ENCODE measurements at places on chromosomes 2 and 18.

DNA sequence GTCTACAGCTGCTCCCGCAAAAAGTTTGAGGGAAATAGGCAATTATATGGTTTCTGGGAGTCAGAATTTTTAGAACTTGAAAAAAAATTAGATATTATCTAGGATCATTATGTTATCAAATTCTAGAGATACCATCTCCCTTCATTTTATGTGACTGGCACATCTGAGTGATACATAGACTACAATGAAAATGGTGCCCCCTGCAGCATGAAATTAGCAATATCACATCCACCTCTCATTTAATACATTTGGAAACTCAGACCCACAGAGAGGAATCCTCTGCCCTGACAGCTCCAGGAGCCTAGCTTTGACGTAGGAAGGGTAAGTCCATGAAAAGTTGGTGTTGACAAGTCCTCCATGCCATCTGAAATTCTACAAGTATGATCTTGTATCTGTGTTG is 381.6 kb downstream of the SUCLG1 start:
- no peak for DNase-seq

- DNase-seq = no peak
These were observed 89.8 kb upstream of the SP3 start for GRCh38 chr2:174054926-174055325.

GRCh38 chr2:108535357-108535631 is 1.0 kb downstream of the LIMS1 start:
- DNase-seq = no peak

DNA sequence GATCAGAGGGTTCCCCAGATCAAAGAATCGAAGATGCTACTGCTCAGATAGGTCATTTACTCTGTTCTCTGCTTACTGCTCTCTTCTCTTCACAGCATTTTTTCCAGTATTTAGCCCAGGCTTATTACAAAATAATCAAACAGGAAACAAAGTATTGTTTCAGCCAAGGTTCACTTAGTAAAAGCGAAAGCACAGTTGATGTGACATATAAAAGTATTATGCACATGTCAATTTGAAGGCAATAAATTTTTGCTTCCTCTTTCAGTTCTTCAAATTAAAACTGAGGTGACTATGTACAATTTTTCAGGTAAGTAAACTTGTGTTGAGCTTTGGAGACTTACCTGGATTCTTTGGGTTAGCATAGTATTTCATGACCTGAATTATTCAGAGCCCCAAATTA is 262.8 kb upstream of the CHST9 start:
- DNase-seq = no peak

DNA sequence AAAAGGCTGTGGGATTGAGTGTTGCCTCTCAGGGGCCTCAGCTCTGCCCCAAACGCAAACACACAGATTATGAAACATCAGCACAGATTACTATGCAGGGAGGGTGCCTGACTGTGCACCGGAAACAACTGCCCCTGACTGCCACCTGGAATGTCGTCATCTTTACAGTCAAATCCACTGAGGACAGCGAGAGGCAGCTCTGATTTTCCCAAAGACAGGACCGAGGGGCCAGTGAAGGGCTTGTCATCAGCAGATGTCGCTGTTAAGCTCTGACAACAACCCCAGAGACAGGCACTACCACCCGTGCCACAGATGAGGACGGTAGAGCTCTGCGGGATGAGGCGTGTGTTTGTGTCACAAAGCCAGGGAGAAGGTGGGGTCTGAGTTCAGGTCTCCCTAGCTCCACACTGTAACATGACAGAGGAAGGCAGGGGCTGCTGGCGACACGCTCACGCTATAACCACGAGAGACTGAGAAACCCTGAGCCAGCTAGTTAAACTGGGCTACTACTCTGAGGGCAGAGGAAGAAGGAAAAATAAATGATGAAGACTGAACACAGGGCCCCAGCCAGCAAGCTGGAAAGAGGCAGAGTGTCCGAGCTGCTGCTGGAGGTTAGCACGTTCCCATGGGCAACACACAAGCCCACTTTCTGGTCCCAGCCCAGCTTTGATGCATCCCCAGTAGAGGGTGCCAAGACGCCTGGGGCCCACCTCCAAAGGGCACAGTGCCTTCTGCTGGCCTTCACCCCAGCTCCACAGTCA is 47.0 kb downstream of the PARD6G start:
- no peak for DNase-seq

GRCh38 chr18:39365836-39366485 is 1800.4 kb upstream of the CELF4 start:
- DNase-seq = no peak

DNA sequence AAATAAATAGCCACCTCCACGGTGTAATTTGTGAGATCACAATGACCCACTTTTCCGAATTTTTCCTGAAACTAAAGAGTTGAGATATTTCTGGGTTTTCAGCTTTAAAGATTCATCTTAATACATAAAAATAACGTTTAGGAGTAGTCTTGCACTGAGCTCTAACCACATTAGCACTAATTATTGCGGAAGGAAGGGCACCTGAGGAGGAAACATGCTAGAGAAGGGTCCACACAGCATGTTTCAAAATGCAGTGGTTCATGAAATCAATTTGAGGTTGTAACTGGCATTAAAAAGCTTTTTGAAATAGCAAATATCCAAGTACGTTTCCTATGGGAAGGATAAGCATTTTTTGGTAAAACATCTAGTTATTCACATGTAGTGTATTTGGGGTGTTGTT is 8.4 kb downstream of the INPP4A start:
- DNase-seq = no peak

- no peak for DNase-seq
These were observed 18.2 kb upstream of the GPR55 start for GRCh38 chr2:230942920-230943896.

- DNase-seq = no peak
These were observed 12.2 kb upstream of the TPRKB start for GRCh38 chr2:73749314-73749713.

GRCh38 chr2:138094031-138094430 is 129.8 kb downstream of the HNMT start:
- DNase-seq = no peak

- DNase-seq = no peak
These were observed 38.7 kb downstream of the REEP1 start for GRCh38 chr2:86298411-86299390.

GRCh38 chr2:39849982-39850526 is 71.0 kb upstream of the THUMPD2 start:
- DNase-seq = no peak

- no peak for DNase-seq
These were observed 114.8 kb downstream of the TMEM163 start for GRCh38 chr2:134603966-134604365.

- no peak for DNase-seq
These were observed 87.3 kb upstream of the LDLRAD4 start for GRCh38 chr18:13131283-13131682.

DNA sequence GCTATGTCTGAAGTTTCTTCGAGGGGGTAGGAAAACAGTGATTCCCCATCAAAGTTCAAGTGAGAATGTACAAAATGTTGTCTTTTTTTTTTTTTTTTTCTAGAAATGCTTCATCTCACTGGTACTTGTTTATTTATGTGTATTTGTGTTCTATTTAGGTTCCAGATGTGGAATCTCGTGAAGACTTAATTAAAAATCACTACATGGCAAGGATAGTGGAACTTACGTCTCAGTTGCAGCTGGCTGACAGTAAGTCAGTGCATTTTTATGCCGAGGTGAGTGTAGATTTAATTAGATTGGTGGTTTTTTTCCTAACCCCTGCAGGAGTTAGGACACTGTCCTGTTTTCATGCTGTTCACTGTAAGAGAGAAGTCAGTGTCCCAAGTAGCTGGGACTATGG is 22.8 kb upstream of the STON1 start:
- DNase-seq = no peak

- no peak for DNase-seq
These were observed 55.0 kb upstream of the PEX13 start for GRCh38 chr2:60962528-60962927.

GRCh38 chr2:152344579-152345195 is 9.7 kb downstream of the FMNL2 start:
- no peak for DNase-seq

DNA sequence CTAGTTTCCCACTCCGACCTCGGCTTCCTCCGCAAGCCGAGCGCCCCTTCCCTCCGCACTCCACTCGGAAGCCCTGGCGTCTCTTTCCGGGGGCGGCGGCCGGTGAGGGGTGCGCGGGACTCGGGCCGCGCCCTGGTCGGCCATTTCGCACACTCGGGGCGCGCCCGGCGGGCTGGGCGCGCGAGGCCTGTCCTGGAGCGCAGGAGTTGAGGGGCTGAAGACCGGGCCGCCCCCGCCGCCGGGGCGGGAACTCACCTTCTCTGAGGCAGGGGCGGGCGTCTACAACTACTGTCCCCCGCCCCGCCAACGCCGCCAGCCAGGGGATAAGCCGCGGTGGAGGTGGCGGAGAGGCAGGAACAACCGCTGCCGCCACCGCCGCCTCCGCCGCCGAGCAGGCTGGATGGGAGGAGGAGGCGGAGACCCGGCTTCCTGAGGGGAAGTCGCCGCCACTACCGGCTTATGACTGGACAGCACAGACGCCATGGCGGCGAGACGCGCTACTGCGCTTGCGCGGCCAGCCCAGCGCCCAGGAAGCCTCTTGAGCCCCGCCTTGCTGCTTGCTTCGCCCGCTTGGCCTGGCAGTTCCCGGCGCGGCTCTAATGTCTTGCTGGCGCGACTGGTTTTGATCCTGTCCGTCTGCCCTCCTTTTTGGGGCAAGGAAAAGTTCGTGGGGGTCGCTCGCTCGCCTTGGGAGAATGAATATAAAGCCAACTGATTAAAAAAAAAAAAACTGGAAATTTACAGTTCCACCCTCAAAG is at the start of gene KRCC1:
Gene KRCC1 (minus strand): TSS at position 413 of the 758 bp plus-strand sequence. CDS start 27,220 bp downstream, outside the sequence.
- DNase-seq = peak; percentile 79

DNA sequence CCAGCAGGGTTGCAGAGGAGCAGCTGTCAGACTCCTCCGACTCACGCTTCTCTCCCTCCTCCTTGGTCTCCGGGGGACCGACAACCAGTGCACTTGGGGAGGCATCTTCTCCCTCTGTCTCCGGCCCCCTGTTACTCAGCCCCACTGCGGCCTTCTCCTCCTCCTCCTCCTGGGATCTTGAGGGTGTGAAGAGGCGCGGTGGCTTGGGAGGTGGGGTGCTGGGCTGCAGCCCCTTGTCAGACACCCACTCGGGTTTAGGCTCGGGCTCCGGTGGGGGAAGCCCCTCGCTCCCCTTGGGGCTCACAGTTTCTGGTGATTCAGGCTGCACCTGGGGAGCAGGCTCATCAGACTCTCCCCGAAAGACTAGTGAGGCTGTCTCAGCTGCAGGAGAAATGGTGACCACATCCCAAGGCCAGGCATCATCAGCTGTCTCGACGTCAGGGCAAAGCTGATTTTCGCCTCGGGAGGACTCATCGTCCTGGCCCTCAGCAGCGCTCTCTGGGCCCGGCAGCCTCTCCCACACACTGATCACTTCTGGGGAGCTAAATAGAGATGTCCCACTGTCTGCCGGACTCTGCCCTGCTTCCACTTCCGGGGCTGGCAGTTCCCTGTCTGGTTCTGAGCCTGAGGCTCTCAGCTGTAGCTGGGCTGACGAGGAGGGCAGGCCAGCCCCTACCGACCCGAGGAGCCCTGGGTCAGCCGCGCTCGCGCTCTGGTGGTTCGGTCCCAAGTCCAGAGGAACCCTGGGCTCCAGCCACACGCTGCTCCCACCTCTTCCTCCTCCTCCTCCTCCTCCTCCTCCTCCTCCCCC is 9.0 kb upstream of the SFXN5 start:
- no peak for DNase-seq

GRCh38 chr2:108382196-108382595 is 4.4 kb downstream of the SULT1C4 start:
- no peak for DNase-seq

- no peak for DNase-seq
These were observed 37.6 kb downstream of the CENPO start for GRCh38 chr2:24830786-24831185.

- DNase-seq = no peak
These were observed 577 bp upstream of the TANC1 start for GRCh38 chr2:158967731-158968395.

- no peak for DNase-seq
These were observed 28.2 kb downstream of the CDKL4 start for GRCh38 chr2:39215545-39215944.

DNA sequence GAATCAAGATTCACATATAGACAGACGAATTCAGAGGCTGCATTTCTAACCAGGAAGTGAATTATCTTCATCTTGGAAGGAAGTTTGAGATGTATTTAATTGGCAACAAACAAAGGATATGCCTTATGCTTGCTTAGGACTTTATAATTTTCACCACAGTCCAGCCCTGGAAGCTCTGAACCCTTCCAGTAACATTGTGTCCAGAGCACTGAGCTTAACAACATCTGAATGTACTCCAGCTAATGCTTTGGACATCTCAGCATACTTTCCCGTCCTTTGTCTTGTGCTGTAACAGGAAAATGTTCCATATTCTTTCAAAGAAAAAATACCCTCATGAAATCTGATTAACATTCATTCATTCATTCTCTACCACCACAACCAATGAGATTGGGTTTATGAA is 136.3 kb upstream of the SPATS2L start:
- no peak for DNase-seq

DNA sequence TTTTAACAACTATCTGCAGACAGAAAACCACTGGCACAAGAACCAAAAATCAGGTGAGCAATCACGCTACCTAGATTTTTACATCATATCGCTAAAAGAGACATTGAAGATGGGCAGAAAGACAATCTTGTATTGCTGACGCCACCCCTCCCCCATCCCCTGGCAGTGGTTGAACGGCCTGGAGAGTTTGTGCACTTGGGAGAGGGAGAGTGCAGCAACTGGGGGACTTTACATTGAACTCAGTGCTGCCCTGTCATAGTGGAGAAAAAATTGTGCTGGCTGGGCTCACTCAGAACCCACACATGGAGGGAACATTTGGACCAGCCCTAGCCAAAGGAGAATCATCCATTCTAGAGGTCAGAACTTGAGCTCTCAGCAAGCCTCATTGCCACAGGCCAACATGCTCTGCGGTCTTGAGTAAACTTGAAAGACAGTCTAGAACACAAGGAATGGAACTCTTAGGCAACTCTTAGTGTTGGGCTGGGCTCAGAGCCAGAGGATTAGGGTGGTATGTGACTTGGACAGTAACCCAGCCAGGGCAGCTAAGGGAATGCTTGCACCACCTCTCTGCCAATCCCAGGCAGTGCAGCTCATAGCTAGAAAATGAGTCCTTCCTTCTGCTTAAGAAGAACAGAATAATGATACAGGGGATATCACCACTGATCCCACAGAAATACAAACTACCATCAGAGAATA is 220.0 kb upstream of the CYP26B1 start:
- DNase-seq = peak; percentile 90

DNA sequence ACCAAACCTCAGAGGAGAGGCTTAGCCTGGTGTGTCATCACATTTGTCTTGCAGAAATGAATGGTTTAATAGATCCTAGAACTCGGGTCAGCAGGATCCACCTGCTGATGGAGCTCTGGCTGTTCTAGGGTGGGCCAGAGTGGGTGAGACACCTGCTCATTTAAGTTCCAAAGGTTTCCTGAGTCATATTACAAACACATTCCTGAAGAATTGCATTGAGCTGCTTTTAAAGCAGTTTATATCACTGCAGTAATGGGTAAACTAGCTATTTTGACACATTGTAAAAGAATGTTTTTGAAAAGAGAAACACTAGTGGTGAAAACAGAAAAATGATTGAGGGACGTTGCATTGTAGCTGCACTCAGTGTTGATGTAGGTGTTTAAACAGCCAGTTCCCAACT is 175.3 kb upstream of the TCF4 start:
- peak; percentile 36 for DNase-seq

GRCh38 chr2:138811431-138811830 is 31.2 kb upstream of the NXPH2 start:
- DNase-seq = no peak

Measured in non-pigmented ciliary epithelial cell (primary cell).